Neural crest cell (in vitro differentiated cells): ENCODE measurements at places on chromosomes 12 and 14.

DNA sequence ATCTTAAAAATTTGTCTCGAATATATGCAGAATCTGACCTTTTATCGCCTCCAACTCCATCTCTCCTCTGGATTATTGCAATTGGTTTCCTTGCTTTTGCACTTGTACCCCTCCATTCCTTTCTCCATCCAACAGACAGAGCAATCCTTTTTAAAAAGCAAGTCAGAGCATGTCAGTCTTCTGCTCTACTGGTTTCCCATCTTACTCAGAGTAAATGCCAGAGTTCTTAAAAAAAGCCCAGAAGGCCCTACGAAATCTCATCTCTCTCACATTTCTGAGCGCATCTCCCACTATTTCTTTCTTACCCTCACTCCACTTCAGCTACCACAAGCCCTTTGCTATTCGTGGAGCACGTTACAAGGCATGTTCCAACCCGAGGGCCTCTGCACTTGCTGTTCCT lies 236.9 kb upstream of the DDHD1 start:
- no peak for DNase-seq

DNA sequence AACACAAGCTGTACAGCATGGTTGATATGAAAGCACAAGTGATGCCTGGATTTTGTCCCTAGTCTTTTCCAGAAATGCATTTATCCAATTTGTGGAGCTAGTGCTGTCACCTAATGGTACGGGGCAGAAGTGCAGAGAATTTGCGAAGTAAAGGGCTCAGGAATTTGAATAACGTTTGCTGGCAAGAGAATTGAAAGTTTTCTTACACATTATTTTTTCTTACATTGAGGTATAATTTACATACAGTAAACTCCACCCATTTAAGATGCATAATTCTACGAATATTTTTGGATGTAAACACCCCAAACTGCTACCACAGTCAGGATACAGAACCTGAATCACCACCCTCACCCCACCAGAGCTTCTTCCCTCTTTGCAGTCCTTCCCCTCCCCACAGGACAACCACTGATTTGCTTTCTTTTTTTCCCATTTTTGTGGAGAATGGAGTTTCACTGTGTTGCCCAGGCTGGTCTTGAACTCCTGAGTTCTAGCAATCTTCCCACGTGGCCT lies 3.5 kb downstream of the AICDA start:
- peak; percentile 14 for DNase-seq

DNA sequence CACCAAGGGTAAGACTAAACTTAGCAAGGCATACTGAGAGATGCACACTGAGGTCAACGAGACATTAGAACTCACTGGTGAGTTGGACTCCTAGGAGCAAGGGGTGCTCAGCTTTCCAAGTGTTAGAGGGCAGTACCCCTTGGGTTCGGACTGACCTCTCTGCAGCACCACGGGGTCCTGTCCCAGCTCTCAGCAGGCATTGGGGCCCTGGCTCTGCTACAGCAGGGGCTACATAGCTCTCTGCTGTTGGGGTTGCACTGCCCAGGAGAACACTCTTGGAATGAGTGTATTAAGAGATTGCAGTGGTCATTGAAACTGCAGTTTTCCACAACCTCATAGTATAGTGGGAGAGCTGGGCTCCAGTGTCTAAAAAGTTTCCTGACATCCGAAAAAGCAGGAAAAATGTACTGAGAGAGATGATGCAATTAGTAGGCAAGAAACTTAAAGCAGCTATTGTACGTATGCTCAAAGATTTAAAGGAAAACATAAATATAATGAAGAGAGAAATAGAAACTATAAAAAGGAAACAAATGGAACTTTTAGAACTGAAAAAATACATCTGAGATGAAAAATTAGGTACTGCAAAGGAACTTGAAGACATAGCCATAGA lies 132.5 kb upstream of the MAX start:
- DNase-seq = no peak

DNA sequence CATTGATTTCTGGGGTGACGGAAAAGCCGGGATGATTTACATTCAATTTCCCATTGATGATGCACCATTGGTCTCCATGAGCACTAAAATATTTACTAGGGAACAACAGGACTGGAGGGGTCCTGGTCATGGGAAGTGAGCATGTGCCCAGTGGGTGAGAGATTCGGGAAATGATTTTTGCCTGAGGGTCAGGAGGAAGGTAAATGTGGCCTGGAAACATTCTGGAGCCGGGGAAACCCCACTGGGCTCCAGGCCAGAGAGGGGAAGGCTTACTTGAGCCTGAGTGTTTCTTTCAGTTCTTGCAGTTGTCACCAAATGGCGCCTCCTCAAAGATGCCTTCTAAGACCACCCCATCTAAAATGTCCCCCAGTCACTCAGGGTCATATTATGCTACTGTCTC lies 532.3 kb upstream of the TBX3 start:
- DNase-seq = no peak

- no peak for DNase-seq
These were observed 119.2 kb upstream of the EVL start for GRCh38 chr14:99945732-99946651.

DNA sequence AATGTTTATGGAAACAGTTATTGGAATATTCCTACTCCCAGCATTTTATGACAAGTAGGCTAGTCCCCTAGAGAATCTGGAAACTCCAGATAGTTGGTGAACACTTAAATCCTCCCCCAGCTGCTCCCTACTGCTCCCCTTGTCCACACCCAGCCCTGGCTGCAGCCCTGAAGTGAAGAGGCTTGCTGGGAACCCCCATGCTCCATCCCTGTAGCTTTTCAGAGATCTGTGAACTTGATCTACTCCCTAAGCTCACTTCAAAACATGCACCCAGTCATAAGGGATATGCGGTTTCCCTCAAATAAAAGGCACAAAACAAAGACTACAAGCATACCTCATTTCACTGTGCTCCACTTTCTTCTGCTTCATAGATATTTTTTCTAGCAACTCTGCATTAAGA lies 33.2 kb downstream of the EGLN3 start:
- DNase-seq = no peak

DNA sequence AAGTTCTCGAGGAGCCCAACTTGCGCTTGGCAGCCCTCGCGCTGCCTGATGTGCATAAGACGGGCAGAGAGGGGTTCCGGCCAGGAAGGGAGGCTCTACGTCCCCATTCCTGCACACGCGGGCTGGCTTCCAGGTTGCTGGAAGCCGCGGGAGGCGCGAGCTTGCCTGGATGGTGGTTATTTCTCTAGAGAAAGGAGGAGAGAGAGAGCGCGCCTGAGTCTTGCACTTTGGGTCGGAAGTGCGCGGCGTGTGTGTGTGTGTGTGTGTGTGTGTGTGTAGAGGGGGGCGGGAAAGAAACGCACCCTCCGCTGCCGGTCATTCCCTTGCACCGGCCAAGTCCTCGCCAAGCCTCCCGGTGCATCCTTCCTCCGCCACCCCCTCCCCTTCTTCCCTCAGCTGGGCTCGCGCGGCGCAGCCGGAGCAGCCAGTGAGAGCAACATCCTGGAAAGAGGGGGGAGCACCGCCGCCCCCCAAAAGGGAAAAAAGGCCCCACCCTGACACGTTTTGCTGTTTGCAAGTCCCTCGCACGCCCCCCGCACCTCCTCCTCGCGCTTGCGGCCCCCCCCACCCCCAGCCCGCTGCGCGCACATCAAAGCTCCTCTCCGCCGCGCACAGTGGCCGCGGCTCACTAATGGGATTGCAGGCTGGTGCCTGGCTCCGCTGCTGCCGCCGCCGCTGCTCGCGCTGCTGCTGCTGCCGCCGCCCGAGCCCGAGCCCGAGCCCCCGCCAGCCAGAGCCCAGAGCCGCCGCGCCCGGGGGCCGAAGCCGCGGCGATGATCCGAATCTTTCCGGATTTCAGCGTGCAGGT lies 4.4 kb upstream of the NPAS3 start:
- DNase-seq = peak; percentile 62

- DNase-seq = no peak
These were observed 30.5 kb upstream of the REP15 start for GRCh38 chr12:27665704-27666103.

GRCh38 chr14:106846218-106846617 lies 1319.8 kb downstream of the TMEM121 start:
- DNase-seq = no peak

DNA sequence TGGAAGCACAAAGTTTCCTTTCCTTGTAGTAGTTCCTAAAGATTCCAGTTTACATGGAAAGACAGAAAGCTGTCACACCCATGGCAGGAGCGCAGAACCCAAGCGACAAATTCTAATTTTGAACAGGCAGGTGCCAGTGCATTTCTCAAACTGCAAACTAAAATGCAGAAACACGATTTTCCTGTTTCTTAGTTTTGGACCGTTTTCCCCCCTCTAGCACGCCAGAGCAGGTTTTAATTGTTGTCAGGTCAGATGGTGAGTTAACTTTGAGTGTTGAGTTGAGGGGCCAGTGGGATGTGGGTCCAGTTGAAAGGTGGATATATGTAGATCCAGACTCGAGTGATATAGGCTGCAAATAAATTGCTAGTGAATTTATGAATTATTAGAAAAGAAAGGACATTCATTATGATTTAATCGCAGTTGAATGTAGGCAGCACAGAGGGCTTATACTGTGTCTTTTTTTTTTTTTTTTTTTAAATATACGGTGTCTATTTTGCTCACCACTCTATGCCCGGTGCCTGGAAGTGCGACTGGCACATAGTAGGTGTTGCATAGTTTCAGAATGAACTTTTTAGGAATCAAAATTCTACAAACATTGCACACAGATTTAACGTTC lies 909 bp upstream of the ETFBKMT start:
- no peak for DNase-seq

DNA sequence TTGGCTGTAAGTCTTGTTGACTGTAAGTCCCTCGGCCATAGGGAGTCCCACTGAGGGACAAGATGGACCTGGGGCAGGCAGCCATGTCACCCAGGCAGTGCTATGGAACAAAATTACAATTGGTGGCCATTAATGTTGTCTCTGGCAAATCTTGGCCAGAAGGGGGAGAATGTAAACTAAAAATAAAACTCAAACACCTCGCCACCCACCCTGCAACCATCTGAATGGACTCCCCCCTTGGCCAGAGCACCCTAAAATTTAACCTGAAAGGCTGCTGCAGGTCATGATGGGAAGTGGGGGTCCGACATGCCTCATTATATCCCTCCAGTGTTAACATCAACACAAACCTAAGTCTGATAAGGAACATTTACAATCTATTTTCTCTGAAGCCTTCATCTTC lies 8.2 kb downstream of the SLC22A17 start:
- DNase-seq = no peak

DNA sequence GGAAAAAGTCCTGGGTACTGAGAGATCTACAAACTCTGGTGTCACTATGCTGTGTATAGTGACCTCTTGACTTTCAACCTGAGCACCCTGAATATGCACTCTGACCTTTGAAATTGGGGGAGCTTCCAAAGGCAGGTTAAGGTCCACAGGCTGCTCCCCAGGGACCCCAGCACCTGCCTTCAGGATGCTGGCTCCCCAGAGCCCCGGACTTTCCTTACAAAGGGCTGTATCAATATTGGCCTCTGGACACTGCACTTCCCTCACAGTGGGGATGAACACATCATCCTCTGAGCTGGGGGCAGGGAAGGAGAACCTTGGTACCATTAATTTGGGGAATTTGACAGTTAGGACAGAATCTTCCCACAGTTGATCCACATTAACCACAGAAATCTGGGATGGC lies 14.3 kb downstream of the PLD4 start:
- no peak for DNase-seq

DNA sequence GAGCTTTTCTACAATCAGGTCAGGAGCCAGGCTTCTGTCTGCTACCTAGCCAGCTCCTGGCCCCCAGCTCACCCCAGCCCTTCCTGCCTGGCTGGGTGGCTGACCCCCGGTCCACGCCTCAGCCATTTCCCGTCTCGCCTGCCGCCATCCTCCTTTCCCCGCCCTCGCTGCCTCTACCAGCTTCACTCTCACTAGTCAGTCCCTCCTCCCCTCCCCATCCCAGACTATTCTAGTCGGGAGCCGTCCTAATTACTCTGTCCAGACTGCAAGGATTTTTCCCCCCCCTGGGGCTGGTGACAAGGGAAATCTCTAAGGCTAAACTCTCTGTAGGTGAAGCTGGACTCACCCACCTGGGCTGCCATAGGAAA lies 825 bp downstream of the DHH start:
- DNase-seq = peak; percentile 20
